ENCODE measurements at places on chromosomes 16 and 17.

DNA sequence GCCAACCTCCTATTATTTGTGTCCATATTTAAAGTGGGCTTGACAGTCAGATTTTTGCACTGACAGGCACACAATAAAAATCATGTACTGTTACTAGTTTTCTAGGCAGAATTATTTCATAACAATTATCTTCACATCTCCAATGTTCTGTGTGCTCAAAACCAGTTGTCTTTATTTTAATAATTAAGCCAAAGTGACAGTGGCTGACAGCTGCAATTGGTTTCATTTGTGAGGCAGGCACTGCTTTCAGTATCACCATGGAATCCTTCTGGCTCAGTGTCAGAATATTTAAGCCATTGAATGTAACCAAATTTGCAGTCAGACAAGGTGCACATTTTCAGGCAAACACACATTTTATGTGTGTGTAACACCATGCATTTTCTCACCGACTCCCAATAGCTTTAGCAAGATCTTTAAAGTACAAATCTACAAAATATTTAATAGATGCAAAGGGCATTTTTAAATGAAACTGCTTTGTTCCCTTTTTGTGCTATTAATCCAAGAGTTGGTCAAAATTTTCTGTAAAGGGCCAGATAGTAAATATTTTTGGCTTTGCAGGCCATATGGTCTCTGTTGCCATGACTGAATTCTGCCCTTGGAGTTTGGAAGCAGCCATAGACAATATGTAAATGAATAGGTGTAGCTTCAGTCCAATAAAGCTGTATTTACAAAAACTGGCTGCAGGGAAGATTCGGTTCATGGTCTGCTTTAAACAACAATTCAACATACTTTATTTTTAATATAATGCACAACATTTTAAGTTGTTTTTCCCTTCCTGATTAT lies 486.0 kb downstream of the KCNJ2 start:
- DNase-seq = no peak

DNA sequence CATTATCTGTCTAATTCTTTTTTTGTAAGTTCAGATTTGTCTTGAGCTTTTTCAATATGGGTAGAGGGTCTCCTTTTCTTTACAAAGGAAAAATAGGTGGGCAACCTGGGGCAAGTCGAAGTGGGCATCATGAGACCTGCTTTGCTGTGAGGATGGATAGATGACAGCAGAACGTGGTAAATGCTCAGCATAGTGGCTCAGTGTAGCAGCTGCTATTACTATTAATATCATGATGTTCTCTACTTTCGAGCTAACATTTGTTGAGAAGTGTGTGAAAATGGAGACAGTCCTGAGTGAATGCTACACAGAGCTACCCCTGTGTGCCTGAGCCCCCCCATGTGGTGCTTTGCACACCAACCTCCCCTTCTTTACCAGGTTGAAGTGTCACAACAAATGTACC lies 39.0 kb upstream of the LGALS9 start:
- DNase-seq = no peak

DNA sequence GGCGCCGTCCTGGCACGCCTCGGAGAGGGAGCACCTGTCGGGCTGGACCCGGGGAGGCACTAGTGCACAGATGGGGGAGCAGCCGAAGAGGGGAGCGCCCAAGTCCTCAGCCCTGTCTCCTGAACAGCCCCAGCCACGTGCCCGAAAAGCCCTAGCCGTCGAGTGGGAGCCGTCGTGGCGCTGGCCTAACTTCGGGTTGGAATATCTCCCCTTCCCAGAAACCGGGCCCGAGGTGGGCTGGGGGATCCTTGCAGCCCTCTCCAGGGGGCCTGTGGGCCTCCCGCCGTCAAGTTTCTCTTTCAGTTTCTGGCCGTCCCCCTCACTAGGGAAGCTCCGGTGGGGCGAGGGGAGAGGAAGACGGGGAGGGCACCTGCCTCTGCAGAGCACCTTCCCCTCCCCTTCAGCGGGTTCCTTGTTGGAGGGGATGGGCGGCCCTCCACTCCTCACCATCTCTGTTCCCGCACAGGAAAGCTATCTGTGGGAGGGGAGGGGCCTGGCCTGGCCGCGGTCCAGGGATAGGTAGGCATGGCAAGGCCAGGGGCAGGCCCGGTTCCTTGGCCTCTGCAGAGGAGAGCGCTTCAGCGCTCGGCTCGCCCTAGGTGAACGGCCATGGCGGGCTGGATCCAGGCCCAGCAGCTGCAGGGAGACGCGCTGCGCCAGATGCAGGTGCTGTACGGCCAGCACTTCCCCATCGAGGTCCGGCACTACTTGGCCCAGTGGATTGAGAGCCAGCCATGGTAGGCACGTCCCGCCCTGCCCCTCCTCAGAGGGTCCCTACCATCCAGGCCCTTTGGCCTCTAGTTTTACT lies 709 bp downstream of the STAT5A start:
- no peak for DNase-seq

GRCh38 chr17:5758651-5759050 lies 174.3 kb upstream of the NLRP1 start:
- DNase-seq = no peak

- DNase-seq = no peak
Measured at GRCh38 chr16:24534620-24535019, 4.7 kb upstream of the RBBP6 start.

- DNase-seq = no peak
Measured at GRCh38 chr16:31428279-31428597, at the start of gene COX6A2. TSS of gene COX6A2 (minus strand) at chr16:31428360. CDS start at chr16:31428325, 35 bp downstream.

GRCh38 chr17:61579961-61580360 lies 11.1 kb downstream of the NACA2 start:
- DNase-seq = no peak

DNA sequence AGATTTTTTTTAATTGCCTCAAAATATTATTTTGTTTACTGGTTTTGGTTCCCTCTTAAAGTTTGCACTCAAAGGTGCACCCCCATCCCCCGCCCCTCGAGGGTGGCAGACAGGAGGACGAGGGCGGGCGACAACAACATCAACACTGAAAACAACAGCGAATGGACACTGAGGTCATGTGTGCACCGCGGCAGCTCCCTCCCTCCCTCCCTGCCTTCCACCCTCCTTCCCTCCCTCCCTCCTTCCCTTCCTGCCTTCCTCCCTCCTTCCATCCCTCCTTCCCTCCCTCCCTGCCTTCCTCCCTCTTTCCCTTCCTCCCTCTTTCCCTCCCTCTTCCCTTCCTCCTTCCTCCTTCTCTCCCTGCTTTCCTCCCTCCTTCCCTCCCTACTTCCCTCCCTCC lies 1.5 kb upstream of the OSGIN1 start:
- no peak for DNase-seq

Measured in GM03348 (cell line).